NCI-H1092 (cell line): ENCODE measurements at places on chromosomes 1 and 21.

DNA sequence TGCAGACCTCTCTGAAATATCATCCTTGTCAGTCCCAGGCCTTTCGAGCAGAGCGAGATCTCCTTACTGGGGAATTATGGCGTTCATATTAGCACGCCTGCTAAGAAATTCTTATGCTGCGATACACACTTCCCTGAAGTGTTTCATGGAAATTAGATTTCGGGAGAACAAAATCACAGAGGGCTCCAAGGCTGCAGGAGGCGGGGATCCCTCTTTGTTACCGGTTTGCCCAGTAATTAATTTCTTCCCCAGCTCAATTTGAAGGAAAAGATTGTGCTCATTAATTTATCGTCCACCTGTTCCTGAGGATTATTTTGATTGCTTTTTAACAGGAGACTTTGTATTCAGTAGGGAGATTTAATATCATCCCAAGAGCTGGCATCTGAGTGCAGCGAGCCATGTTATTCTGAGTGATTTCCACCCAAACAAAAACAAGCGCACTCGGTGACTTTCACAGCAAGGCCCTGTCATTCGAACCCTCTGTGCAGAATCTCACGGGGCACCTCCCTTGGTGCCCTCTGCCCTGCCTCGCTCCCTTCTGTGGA lies 202.3 kb upstream of the GALNT2 start:
- DNase-seq = no peak

DNA sequence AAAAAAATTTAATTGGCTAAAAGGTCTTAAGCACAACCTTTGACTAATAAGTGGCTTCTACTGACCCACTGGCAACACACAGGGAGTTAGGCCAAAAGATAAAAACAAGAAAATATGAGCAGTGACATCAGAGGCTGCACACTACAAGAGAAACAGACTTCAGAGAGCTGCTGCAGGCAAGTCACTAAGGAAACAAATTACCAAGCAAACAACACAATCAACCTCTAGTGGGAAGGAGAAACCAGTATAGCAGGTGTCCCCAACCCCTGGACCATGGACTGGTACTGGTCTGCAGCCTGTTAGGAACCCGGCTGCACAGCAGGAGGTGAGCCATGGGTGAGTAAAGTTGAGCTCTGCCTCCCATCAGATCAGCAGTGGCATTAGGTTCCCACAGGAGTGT lies 20.8 kb upstream of the ENSA start:
- no peak for DNase-seq

DNA sequence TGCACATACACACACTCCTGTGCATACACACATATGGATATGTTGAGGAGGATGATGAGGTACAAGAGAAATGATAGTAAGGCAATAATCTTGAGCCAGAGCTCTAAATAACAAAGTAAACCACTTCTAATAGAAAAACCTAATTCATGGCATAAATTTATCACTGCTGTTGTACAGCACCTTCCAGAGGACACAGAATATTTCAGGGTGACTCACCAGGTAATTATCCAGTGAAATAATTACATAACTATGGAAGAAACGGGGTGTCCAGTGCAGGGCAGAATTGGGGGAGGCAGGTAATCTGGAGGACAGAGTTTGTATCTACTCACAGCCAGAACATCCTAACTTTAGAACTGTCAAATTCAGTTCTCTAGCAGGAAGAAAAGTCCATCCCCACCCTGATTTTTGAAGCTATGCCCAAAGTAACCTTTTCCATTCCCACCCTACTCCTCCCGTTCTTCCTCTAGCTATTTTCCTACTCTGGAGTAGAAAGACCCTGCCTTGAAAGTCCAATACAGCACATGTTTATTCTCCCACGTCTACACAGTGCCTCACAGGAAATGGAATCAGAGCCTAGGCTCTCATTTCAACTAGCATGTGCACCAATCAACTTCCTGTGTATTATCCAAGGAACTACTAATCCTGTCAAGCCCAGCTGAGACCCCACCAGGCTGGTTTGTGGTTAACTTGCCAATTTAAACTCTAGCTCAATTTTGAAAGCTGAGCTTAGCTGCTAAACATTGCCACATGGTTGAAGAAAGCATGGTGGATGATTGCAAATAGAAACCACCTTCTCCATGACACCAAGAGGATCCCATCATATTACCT lies 96.6 kb downstream of the PTPN14 start:
- DNase-seq = no peak

GRCh38 chr1:247079141-247079874 lies 697 bp upstream of the ZNF670 start:
- DNase-seq = no peak

DNA sequence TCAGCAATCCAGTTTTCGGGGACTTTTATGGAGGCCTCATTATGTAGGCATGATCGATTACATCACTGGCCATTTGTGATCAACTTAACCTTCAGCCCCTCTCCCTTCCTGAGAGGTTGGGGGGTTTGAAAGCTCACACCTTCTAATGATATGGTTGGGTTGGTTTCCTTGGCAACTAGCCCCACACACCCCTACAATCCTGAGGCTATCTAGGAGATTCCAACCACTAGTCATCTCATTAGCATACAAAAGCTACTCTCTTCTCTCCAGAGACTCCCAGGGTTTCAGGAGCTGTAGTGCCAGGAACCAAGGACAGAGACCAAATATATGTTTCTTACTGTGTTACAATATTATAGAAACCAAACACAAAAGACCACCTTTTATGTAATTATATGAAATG lies 35.2 kb upstream of the ZNF326 start:
- no peak for DNase-seq
